NK-92 treated with Interleukin-12 subunit alpha and Interleukin-12 subunit beta, amount 100 ng/mL, for 24 hours (cell line): ENCODE measurements at places on chromosomes 12 and 14.

- DNase-seq, result peak; percentile 13
These were observed 3.6 kb downstream of the SMARCD1 start for GRCh38 chr12:50088577-50089335.

- no peak for DNase-seq
These were observed 81.7 kb upstream of the CCDC91 start for GRCh38 chr12:28108599-28108998.

DNA sequence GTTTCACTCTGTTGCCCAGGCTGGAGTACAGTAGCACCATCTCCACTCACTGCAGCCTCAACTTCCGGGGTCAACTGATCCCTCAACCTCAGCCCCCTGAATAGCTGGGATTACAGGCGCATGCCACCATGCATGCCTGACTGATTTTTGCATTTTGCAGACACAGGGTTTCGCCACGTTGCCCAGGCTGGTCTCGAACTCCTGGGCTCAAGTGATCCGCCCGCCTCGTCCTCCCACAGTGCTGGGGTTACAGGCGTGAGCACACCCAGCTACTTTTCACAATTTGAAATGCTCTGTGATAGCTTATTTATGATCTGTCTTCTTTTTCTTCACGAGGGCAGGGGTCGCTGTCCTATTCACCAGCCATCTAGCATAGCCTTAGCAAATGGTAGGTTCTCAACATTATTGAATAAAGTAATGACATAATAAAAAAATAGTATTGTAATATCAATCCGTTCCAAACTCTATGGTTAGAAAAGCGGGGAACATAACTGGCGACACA is 477 bp upstream of the DDX47 start:
- no peak for DNase-seq

- no peak for DNase-seq
These were observed 131.9 kb downstream of the CEP128 start for GRCh38 chr14:80809663-80810062.

GRCh38 chr14:56092763-56093162 is 25.4 kb upstream of the PELI2 start:
- DNase-seq, result no peak

DNA sequence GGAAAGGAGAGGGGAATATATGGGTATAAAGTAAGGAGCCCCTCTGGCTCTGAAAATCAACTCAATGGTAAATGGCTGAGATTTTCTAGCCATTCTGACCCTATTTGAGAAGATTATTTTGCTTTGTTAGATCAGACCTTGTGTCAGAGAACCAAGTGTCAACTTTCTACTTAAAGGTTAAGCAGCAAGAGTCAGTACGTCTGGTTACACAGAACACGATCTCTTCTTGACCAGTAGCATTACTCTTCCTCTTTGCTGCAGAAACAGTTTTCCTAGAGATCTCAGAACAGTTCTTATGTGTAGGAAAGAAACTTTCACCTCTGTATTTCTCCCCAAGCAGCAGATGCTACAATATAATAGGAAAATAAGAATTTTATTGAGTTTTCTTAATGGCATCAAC is 47.4 kb upstream of the BTG1 start:
- DNase-seq, result no peak

- DNase-seq, result no peak
These were observed 54.0 kb downstream of the NCOR2 start for GRCh38 chr12:124513297-124513867.

DNA sequence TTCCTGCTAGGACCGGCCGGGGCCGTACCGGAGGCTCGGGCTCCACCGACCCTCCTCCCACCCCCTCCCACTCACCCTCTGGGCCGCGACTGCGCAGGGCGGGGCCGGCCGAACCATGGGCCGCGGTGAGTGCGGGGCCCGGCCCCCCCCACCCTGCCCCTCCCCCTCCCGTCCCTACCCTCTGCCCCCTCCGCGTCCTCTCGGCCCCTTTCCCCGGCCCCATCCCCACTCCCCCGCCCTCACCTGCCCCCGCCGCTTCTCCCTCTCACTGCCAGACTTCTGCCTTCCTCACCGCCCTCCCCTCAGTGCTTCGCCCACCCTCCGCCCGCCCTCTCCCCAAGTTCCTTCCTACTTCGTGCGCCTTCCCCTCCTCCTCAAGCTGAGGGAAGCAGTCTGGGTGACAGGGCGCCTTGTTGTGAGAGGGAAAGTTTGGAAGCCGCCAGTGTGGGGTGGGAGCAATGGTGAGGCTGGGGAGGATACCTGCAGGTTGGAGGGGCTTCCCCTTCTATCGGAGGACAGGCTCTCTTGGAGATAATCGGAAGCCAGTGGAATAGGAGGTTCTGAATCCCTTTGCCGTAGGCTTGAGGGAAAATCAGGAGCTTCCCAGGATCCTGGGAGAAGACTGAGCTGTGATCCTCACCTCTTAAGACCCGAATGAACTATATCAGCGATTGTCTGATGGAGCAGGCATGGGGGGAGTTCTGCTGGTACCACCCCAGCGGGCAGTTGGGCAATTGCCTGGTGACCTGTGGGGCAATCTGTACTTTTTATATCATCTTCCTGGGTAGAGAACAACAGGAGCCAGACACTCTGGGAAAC is 472 bp downstream of the MBD6 start:
- no peak for DNase-seq

- no peak for DNase-seq
These were observed 22.7 kb upstream of the PRIMA1 start for GRCh38 chr14:93811020-93811419.

DNA sequence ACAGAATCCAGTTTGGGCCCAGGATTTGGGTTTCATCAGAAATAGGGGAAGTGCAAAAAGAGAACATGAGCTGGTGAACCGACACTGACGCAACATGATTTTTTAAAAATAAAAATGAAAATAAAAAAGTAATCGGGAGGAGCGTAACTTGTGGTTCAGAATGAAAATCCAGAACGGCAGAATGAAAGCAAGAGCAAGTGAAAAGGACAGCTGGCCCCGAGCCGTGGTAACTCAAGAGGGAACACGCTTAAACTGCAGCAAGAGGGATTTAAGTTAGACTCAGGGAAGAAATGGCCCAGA is 1.6 kb downstream of the SLC6A12 start:
- DNase-seq, result no peak

DNA sequence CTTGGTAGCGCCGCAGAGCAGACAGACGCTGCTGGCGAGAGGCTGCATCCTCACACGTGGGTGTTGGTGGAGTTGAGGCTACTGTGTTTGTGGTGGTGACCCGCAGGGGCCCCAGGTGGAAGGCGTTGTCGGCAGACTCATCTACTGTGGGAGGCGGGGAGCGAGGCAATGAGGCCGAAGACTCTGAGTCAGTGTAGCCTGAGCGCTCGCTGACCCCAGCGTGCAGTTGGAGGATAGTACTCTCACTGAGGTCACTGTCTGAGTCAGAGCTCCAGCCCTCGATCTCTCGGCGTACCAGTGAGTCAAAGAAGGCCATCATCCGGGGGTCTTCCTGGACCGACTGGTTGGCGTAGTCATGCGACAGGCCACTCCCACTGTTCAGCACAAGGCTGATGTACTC is 76.0 kb upstream of the ACTN1 start:
- no peak for DNase-seq

DNA sequence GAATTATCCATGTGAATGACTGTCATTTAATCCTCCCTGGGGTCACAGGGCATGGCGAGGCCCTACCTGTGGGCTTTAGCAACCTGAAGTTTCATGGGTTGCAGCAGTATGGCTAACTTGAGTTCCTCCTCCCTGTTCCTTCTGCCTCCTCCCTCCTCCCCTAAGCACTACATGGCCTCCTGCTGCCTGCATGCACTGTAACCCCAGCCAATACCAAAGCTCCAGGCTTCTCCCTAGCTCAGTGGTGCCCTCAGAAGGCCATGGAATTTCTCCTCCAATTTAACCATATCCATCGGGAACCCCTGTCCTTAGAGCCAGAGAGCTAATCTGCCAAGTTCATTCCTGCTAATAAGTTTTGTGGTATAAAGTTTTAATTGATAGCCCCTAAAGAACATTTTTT is 95.1 kb downstream of the NT5DC3 start:
- DNase-seq, result no peak

DNA sequence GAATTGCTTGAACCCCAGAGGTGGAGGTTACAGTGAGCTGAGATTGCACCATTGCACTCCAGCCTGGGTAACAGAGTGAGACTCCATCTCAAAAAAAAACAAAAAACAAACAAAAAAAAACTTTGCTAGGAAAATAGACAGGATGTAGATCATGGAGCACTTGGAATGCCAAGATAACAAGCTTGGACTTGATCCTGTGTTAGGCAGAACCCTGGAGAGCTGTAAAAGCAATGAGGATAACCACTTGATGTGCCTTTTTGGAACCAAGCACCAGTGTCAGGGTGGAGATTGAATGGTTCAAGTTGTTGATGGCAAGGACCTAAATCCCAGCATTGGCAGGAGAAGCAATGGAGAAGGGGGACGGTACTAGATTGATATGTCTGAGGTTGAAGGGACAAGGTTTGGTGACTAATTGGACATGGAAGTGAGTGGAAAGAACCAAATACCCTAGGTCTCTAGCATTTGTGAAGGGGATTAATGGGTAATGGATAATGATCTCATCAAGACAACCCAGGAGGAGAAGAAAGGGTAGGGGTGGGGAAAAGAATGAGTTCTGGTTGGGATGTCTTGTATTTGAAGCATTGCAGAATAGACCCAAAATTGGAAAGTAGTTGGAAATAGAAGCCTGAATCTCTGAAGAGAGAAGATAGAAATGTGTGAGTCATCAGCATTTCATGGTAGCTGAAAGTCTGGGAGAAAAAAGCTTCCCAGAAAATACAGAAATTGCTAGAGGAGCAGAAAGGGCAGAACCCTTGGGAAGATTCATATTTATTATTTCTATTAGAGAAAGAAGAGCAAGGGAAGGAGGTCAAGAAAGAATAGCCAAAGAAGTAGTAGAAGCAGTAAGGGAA is 176.7 kb downstream of the NUAK1 start:
- no peak for DNase-seq

GRCh38 chr14:87102811-87103378 is 890.1 kb downstream of the GALC start:
- DNase-seq, result no peak

DNA sequence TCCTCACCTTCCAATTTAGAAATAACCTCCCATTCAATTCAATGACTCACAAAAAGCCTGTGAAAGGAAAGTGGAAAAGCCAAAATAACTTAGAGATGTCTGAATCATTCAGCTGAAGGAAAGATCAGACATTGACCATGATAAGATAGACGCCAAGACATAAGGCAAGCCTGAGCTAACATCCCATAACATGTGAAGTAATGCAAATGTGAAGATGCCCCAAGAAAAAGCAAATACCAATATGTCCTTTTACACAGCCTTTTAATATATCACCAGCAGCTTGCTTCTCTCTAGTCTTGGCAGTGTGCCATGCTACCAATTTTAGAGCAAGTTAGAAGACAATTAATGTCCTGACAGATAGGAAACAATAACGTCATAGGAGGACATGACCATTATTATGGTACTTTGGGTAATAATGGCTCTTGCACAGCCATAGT is 2.4 kb upstream of the NUMB start:
- no peak for DNase-seq

GRCh38 chr14:67436006-67436866 is 24.3 kb upstream of the PLEK2 start:
- DNase-seq, result no peak

- no peak for DNase-seq
These were observed 653.4 kb downstream of the TMEM121 start for GRCh38 chr14:106179761-106180160.

GRCh38 chr12:104358353-104359003 is 54.9 kb downstream of the EID3 start:
- DNase-seq, result peak; percentile 14

DNA sequence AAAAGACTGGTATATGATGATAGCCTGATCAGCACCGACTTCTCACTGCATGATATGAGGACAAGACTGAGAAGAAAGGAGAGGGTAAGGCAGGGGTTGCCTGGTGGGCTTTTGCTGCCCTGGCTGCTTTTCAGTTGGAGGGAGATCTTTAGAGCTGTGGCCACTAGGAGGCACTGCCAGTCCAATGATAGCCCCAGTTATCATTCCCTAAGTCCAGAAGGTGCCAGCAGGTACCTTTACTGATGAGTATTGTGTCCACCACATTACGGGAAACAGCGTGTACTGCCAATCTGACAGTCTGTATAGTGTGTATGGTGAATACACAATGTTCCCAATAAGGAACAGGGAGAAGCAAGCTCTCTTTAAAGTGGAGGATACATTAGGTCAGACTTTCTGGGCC is 55.8 kb upstream of the CCDC175 start:
- DNase-seq, result no peak

GRCh38 chr14:104401785-104402184 is 177.8 kb upstream of the C14orf180 start:
- no peak for DNase-seq

GRCh38 chr12:95859344-95859816 is 628 bp downstream of the SNRPF start:
- DNase-seq, result no peak

- DNase-seq, result no peak
These were observed 66.3 kb downstream of the VRK1 start for GRCh38 chr14:96863327-96863985.

- DNase-seq, result no peak
These were observed 47.6 kb downstream of the MYBPC1 start for GRCh38 chr12:101642115-101643067.

DNA sequence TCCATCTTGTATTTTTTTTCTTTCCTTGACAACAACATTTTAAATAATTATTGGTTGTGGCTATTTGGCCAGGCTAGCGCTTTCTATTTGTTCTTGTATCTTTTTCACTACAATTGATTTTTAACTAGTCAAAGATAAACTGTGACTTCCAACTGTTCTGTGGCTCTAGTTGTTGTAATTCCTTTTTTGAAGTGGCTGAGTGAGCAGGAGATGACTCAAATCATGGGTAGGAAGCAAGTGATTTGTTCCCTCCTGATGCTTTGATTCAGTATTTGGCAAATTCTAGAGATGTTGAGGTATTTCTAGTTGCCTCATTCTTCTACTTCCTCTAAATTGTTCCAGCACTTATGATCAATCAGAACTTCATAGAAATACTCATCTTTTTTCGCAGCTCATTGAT is 633.5 kb downstream of the RERGL start:
- DNase-seq, result no peak

GRCh38 chr14:71138448-71139293 is 231.4 kb downstream of the PCNX1 start:
- DNase-seq, result peak; percentile 26

DNA sequence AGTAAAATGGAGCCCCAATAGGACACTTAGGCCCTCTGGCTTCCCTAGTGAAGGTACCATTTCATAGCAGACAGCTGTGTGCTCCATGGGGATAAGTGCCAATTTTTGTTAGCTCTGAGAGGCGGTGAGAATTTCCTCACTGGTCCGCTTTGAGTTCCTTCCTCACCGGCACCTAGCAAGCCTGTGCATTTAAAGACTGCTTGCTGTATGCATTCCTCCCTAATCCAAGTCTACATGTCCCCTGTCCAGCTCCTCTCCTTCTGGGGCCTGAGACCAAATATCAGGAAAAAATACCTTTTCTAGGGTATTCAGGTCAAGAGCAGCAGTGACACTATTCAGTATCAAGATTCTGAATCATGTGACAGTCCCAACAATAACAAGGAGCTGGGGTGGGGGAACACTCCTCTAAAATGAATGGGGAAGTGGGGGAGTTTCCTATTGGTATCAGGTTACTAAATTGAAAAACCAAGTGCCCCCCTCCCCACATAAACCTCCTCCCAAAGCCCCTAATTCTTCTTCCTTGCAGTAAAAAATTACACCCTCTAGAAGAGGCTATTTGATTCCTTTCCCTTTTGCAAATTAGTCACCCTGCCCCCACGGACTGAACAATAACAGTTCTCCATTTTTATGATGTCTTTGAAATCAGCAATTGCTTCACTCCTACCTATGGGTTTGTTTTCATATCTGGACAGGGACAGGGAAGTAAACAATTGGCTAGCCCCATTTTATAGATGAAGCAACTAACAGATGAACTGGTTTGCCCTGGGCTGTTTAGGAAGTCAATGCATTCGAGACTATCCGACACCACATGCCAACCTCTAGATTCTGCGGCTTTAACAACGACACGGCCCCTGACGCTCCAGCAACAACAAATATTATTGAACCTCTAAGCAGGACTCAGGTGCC is 28.9 kb downstream of the BCL11B start:
- no peak for DNase-seq
